ENCODE measurements at places on chromosomes 3 and 15.

- no peak for DNase-seq
Observed at GRCh38 chr3:59717679-59718205, 667.9 kb upstream of the CFAP20DC start.

DNA sequence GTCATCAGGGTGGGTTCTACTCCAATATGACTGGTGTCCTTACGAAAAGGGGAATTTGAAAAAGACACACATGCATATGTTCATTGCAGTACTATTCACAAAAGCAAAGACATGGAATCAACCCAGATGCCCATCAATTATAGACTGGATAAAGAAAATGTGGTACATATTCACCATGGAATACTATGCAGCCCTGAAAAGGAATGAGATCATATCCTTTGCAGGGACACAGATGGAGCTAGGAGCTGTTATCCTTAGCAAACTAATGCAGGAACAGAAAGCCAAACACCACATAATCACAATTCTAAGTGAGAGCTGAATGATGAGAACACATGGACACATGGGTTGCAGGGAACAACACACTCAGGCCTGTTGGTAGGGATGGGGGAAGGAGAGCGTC, 24.8 kb upstream of the TICRR start:
- no peak for DNase-seq

DNA sequence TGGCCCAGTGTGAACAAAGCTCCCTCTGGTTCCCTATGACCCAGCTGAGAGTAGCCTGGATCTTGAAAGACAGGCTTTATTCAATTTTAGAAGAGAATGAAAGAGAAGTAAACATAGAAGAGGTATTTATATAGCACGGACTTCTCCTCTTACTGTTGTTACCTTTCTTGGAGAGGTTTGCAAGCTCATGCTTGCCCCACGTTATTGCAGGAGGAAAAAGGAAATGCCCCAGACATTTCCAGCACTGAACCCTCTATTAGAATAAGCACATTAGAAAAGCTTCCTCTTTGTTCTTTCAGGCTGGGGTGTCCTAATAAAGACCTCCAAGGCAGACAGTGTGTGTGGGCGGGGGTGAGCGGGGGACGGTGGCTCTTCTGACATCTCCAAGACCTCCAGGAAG, 98.7 kb upstream of the AGBL1 start:
- no peak for DNase-seq

DNA sequence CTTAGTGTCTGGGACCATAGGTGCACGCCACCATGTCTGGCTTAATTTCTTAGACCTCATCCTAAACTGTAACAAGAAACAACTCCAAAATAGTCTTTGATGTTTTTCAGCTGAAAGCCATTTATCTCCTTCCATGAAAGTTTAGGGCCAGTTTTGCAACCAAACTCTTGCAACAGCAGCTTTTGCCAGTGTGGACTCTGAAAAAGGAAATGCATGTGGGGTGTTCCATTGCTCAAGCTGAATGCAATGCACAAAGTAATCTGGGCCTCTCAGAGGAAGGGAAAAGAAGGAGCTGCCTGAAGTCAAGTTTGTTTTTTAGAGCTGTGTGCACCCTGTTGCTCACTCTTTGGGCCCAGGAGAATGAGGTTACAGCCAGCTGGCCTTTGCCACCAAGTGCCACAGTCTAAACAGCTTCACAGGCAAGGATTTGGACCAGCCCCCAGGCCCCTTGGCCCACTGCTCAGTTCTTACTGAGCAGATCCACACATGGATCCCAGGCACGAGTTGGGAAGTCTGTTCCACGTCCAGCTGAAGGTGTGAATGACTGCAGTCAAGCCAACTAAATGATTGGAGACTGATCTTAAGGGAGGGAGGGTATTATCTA, 212.3 kb upstream of the LRRFIP2 start:
- no peak for DNase-seq

DNA sequence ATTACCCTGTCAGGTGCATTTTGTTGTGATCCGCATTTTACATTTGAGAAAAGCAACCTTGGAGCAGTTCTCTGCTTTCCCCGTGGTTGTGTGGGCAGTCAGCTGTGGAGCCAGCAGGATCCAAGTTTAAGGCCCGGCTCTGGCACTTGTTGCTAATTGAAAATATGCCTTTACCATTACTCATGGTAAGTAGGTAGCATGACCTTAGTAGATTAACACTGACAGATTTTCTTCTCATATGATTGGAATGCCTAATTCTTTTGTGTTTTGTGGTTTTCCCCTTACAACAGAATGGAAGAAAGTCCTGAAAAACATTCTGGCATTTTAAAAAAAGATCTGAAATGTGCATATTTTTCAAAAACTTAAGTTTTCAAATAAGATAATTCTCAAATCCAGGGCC, 246.5 kb upstream of the LRRN1 start:
- DNase-seq = no peak

DNA sequence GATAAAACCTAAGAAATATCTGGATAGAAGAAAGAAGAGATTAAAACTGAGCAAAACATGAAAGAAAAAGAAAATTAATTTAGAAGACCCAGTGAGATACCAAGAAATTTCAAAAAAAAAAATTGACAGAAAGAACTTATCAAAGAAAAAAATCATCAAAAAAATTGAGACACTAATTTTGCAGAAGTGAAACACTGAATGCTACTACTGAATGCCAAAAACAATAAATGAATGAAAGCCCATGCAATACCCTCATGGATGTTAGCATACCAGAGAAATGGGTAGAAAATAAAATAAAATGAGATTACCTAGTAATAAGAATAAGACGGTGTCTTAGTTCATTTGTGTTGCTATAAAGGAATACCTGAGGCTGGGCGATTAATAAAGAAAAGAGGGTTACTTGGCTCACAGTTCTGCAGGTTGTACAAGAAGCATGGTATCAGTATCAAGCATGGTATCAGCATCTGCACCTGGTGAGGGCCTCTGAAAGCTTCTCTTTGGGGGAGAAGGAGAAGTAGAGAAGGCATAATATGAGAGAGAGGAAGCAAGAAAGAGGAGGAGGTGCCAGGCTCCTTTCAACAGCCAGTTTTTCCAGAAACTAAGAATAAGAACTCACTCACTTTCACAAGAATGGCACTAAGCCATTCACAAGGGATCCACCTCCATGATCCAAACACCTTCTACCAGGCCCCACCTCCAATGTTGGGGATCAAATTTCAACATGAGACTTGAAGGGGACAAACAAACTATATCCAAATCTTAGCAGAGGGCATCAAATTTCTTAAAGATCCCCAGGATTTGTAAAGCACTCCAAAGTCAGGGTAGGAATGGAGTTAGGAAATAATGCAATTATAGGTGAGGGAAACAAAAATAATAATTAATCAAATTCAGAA, 73.2 kb downstream of the BTLA start:
- DNase-seq = no peak

DNA sequence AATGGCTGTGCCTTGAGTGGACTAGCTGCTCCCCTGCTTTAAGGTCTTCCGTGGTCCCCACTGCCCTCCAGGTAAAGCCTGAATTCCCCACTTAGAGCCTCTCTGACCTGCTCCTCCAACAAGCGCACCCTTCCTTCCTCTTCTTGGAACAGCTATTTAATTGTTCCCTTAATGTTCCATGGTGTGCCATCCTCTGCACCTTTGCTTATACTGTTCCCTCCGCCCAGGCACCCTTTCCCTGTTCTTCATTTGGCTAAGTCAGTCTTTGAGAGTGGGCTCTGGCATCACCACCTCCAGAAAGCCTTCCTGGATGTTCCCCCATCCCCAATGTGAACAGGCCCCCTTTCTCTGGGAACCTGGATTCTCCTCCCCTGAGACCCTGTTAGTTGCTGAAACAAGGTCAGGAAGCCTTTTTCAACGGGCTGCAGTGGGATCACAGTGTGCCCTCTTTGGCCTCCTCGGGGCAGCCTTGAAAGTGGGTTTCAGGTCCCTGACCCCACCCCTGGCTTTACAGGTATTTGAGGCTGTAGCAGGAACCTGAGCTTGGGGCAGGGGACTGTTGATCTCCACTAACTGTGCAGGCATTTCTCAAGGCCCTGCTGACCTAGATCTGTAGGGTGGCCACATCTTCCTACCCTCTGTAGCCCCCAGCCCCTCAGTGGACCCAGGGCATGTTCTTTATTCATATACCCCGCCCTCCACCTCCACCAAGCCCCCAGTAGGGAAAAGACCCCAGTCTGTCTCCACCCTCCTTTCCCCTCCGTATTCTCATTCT, 5.0 kb downstream of the ISLR start:
- DNase-seq = no peak

DNA sequence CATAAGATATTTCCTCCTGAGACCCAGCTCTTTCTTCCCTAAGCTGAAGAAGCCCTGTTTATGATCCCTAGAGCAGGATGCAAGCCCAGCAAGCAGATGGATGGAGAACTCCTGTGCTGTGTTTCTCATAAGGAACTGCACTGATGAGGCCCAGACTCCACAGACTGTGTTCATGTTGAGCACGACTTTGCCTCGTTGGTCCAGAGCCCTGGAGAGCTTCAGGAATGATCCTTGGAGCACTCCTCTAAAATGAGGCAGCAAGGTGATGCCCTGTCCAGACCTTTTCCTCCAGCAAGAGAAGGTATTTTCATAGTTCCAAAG, 83.8 kb downstream of the MYLK start:
- no peak for DNase-seq

DNA sequence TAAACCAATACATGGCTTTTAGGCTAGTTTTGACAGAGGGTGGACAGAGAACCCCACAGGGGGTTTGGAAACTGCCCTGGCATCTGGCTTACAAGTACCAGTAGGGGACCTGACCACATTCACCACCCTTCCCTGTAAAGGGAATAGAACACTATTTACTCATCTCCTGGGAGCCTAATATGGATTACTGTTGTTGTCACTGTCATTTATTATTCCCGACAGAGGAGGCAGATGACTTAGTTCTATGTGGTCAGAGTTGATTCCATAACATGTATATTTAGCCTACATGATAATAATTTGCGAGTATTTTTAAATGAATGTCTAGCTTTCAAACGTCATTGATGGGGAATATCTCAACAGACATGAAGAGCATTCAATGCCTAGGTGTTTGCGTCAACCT, 15.9 kb downstream of the ZBTB38 start:
- no peak for DNase-seq

DNA sequence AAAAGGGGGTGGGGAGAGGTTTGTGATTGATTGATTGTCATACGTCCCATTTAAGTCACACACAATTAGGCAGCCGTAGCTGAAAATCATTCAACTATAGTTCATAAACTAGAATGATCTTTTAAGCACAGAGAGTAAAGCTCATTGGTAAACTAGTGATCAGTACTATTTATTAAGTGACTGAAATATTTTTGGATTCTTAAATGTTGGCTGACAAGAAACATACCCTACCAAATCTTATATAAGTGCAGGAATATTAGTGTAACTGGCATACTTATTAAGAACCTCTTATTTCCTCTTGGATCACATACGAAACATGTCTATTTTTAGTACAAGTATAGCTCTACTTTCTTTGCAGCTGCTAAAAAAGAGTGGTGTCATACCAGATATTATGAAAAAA, 8.4 kb upstream of the ABHD10 start:
- DNase-seq = no peak

DNA sequence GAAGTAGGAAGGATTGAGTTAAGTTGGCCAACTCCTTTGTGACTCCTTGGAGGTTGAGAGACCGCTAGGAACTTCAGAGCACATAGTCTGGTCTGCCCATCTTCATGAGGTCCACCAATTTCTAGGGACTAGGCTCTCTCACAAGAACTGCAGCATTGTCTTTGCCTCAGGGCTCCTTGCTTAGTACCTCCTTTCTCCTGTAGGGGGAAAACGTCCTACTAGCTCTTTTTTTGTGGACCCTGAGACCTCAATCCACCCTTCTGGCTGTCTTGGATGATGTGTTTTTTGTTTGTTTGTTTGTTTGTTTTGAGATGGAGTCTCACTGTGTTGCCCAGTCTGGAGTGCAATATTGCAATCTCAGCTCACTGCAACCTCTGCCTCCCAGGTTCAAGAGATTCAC, 21.6 kb downstream of the REC114 start:
- DNase-seq = no peak

DNA sequence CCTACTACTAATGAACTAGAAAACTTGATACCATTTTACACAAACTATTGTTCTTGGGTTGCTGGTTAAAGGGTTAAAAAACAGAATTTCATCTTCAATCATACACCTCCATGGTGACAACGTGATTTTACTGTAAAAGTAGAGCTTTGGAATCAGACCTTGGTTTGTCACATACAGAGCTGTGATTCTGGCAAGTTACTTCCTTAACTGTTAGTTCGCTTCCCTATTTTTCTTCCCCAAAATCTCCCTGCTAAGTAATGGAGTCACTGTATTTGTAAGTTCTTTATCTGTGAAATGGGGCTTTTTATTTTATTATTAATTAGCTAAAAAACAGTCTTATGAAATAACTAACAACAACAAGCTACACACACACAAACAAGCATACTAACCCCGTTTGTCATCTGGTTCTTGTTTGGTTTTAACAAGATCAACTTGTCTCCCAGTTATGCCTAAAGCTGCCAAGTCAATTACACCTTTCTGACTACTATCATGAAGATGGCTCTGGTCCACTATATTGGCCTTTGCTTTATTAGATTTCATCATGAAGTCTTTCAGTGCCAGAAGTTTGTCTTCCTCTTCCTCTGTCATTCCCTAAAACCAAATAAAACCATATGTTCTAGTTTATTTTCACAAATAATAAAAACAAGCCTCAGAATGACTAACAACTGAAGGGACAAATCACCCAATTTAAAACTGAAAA, 38.6 kb downstream of the PIK3R4 start:
- DNase-seq = no peak

DNA sequence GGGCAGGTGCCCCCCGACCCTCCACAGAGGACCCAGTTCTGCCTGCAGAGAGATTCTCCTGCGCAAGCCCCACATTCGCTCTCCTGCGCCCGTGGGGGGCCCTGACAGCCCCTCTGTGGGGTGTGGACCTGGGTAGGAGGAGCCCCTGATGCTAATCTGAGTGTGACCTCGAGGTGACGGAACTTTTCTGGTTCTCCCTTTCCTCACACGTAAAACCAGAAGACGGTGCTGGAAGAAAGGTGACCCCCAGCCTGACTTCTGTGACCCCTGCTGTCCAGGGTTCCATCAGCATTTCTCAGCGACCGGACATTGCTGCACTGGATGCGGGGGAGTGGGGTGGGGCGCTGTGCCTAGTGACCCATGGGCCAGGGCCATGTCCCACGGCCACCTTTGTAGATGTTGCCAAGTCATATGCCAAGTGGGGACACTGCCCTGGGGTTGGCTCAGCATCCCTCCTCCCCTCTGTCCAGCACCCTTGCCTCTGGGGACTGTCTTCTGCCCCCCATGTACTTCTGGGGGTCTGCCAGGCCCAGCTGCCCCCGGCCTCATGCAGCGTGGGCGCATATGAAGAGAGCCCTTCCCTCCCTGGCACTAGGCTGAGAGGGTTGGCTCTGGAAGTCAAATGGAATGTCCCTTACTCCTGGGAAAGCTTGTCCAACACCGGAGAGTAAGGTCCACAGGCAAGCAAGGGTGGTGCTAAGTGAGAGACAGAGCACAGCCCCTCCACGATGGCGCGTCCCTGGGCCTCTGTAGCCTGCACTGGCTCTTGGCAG, 129.1 kb upstream of the MEF2A start:
- no peak for DNase-seq

DNA sequence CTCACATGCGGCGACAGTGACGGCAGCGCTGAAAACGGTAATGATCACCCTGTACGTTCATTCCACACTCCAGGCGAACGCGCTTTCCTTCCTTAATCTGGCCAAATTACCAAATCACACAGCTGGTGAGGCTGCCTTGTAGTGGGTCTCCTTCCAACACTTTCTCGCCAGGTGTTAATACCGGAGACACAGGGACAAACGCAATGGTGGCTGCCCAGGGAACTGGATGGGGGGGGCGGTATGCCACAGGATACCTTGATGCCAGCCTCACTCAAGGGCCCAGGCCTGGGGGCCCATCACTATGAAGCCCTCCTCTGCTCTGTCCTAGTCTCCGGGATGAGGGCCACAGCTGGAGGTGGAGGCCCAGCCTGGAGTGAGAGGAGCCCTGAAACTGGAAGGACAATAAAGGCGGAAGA, 1.4 kb upstream of the CAMK2N2 start:
- DNase-seq = no peak

All from HepG2 (cell line).